ENCODE measurements at places on chromosomes 7 and 10. TPM values are rescaled to one million over a fixed set of nuclear protein-coding genes. Genes with fewer than 3 reads are reported as not detected.
A peak's percentile ranks its signal among the peaks of the same experiment; 100 is the strongest.

Gene CTAGE6
- total RNA-seq, result 0.21 TPM

Gene LRRD1
- 0.10 TPM for total RNA-seq

Gene ACTL6B
- not detected for total RNA-seq

Gene TAS2R41
- 0.26 TPM for total RNA-seq

Gene ATOH7
- total RNA-seq, result not detected

Gene JAKMIP3
- total RNA-seq, result 0.44 TPM

Gene OR6V1
- not detected for total RNA-seq

Gene PRSS37
- total RNA-seq, result not detected

Gene HECW1
- not detected for total RNA-seq

- no peak for DNase-seq
Measured at GRCh38 chr7:43392638-43393330, 190.1 kb upstream of the STK17A start.

- DNase-seq, result no peak
Measured at GRCh38 chr7:97021747-97022490, 2.7 kb downstream of the DLX5 start.

DNA sequence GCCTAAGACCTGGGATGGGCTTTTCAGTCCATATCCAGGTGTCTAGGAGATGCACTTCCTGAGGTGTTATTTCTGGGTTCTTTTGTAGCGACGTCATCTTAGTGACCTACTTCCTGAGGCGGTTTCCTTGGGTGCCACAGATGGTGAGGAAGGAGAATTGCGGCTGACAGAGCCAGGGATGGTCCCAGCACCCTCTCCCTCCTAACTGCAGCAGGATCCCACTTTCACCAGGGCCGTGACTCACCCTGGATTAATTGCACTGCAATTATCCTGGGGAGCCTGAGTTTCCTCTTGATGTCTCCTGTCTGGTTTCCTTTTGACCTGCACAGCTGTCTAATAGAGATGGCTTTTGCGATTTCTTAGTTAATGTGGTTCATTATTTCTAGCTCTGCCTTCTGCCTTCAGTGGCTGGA is 271.7 kb downstream of the TCF7L2 start:
- no peak for DNase-seq

DNA sequence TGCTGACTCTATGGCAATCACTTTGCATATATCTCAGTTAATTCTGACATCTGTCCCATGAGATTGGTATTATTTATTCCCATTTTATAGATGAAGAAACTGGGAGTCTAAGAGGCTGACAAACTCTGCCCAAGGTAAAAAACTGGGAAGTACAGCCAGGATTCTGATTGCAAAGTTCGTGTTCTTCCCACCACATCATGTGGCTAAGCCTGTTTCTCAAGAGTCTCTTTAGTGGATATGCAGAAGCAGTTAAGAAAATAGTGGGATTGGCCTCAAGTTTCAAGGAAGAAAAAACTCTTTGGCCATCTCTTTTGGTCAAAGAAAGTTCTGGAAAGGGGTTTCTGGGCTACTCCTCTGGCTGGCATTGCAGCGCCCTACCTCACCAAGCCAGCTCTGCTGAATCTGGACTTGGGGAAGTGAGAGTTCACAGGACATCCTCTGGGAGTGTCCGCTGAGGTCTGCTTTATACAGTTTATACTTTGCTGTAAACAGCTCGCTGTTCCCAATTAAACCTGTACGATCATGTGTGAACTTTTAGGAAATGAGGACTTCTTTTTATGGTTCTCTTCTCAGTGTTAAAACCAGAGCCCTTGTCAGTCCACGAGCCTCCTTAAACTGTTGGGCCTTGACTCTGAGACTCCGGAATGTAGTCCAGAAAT is 12.2 kb upstream of the BMPR1A start:
- DNase-seq, result no peak

- no peak for DNase-seq
Measured at GRCh38 chr7:44853391-44853790, 5.5 kb upstream of the H2AZ2 start.

DNA sequence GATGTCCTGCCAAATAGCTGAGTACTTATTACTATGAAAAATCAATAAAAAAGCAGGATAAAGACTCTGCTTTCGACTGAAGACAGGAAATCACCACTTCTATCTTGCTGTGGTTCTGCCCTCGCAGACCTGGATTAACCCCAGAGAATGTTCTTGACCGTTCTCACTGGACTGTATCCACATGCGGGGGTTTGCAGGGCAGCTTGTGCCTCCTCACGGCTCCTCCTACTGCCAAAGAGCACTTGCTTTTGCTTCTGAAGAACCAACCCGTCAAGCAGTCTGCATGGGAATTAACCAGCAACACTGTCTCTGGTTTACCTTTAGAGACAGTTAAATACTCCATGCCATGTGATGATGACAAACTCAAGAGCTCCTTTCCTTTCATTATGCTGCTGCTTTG is 184.0 kb downstream of the GFRA1 start:
- no peak for DNase-seq

- DNase-seq, result no peak
Measured at GRCh38 chr10:35349389-35349915, 13.1 kb downstream of the CCNY start.

DNA sequence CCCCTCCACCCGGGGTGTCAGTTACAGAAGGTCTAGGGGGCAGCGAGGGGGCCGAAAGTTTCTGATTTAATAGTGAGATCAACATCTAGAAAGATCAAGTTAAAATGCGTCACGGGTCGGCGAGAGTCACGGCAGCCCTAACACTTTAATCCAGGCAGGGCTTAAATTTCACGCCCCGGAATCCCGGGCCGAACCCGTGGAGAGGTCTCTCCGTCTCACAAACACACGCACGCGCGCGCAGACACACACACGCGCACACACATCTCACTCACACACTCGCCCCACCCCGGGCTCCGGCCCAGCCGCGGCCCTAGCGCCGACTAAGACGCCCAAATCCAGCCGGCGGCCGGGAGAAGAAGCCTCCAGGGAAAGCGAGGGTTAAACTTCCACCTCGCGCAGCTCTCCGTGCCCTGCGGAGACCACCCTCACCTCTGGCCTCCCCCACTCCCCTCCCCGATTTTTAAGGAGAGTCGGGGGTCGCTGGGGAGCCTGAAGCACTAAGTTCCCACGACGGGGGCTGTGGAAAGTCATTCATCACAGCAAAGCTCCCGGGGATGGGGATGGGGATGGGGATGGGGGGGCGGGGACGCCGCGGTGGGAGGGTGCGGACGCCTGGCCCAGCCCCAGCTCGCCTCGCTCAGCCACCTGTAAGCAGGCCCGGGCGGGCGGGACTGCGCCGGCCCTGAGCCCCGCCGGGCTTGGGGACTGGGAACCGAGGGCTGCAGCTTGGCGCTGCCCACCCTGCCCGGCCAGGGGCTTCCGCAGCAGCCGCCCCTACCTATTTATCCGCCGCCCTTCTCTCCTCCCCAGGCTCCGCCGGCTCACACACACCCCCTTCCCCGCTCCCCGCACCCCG is 1.6 kb downstream of the PDGFA start:
- DNase-seq, result peak; percentile 83

GRCh38 chr7:25850735-25851134 is 301.3 kb upstream of the NFE2L3 start:
- no peak for DNase-seq

GRCh38 chr7:29228289-29229011 is 33.9 kb downstream of the CHN2 start:
- no peak for DNase-seq

GRCh38 chr10:97002670-97003069 is 170.6 kb downstream of the LCOR start:
- no peak for DNase-seq

- no peak for DNase-seq
Measured at GRCh38 chr10:24425151-24425550, 216.2 kb downstream of the KIAA1217 start.

- no peak for DNase-seq
Measured at GRCh38 chr10:93475227-93475626, 6.9 kb downstream of the MYOF start.

- no peak for DNase-seq
Measured at GRCh38 chr7:133611955-133612354, 359.1 kb downstream of the EXOC4 start.

GRCh38 chr10:97399843-97400545 is 1.1 kb downstream of the RRP12 start:
- peak; percentile 58 for DNase-seq

GRCh38 chr7:17588730-17589129 is 290.3 kb downstream of the AHR start:
- no peak for DNase-seq

DNA sequence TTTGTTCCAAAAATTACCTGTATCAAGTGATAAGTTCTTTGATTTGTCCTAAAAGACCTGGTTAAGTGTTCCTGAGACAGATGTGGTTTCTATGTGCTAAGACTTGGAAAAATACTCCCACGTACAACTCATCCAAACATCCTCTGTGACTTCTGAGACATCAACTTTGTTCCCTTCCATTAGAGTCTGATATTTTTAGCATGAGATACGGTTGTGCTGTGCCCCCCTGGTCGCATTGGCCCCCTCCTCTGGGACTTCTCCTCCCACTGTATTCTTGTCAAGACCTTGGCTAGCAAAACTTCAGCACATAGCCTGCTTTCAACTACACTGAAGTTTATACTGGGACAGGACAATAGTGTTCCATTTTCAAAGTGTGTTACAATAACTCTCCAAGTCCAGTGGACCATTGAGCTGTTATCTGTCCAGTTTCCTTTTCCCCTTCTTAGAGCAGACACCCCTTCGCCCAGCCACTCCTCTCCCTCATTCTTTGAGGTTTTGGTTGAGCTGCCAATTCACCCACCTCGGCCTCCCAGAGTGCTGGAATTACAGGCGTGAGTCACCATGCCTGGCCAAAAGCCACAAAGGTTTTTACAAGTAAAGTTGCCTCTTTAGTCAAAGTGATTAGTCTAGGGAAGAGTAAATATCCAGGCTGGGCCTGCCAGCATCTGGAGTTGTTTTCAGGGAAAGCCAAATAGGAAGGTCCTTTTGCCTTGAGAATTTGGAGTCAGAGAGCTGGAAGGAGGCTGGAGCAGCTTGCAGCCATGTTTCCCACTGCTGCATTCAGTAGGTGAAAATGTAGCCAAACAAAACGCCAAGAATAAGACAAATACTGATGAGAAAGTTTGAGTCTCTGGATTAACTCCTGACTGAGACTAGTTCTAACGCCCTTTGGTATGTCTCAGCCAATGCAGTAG is 17.8 kb upstream of the PDLIM1 start:
- peak; percentile 92 for DNase-seq

GRCh38 chr7:80480566-80480965 is 31.3 kb downstream of the GNAT3 start:
- no peak for DNase-seq

GRCh38 chr7:47056731-47057130 is 525.2 kb downstream of the TNS3 start:
- no peak for DNase-seq

DNA sequence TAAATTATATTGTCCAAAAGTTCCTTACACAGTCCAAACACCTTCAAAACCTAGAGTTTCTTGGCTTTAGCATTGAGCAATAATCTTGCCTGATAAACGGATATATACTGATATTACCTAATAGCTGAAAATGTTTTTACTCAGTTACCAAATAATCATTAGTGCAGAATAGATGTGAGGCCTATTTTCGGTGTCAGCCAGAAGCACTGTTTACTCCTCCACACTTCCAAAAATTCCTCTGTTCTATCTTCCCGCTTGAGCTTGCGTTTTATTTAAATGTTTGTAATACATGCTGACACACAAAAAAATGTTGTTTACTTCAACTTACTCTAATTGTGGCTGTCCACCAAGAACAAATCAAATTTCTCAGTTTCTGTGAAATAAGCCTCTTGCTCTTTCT is 606.2 kb upstream of the TEX47 start:
- no peak for DNase-seq

DNA sequence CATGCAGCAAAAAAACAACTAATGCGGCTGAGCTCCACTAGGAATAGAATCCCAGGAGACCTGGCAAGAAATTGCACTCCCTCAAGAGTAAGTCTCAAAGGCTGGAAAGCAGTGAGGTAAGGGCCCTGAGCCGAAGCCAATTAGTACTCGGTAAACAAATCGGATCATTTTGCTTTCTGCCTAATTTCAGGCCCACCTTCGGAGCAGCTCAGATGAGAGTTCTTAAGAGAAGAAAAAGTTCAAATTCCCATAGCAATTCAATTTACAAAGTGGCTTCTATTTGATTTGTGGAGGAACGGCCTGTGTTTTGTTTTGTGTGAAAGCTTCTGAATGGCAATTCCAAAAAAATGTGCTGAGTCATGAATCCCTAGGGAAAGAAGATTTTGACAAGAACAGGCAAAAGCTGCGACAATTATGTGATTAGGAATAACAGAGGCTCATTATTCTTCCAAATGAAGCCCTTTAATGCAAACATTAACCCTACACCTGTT is 60.9 kb downstream of the SLC16A9 start:
- DNase-seq, result no peak
